ENCODE measurements at places on chromosomes 12 and 14. TPM values are rescaled to one million over a fixed set of nuclear protein-coding genes. Genes with fewer than 3 reads are reported as not detected.

TGM1 gene
- 3.0 TPM for total RNA-seq

TGFB3 gene
- 57.9 TPM for total RNA-seq

ITGA5 gene
- 39.3 TPM for total RNA-seq

SYNDIG1L gene
- 0.26 TPM for total RNA-seq

OTX2 gene
- total RNA-seq: not detected

RILPL1 gene
- total RNA-seq: 13.4 TPM

CMKLR1 gene
- total RNA-seq: 8.4 TPM

TCL1B gene
- total RNA-seq: not detected

LHX5 gene
- total RNA-seq: not detected

DDHD1 gene
- 12.7 TPM for total RNA-seq

FIGNL2 gene
- total RNA-seq: 0.75 TPM

AQP5 gene
- total RNA-seq: 1.6 TPM

NYNRIN gene
- total RNA-seq: 30.6 TPM

TAS2R43 gene
- total RNA-seq: 0.35 TPM

CRIP2 gene
- 130 TPM for total RNA-seq

SLC8A3 gene
- total RNA-seq: 1.5 TPM

POTEM gene
- not detected for total RNA-seq

CAPZA3 gene
- total RNA-seq: 0.20 TPM

AQP6 gene
- 0.32 TPM for total RNA-seq

RTL1 gene
- total RNA-seq: 0.09 TPM

CACNA2D4 gene
- total RNA-seq: 8.6 TPM

TOMM20L gene
- not detected for total RNA-seq

ALDH6A1 gene
- 66.1 TPM for total RNA-seq

MYH6 gene
- total RNA-seq: not detected

DPF3 gene
- total RNA-seq: 4.5 TPM

LRRIQ1 gene
- total RNA-seq: 2.0 TPM

FGD6 gene
- 15.4 TPM for total RNA-seq

BDKRB2 gene
- 14.5 TPM for total RNA-seq
